HEK293T (cell line): ENCODE measurements at places on chromosomes 2 and 18.
A peak's percentile ranks its signal among the peaks of the same experiment; 100 is the strongest.

DNA sequence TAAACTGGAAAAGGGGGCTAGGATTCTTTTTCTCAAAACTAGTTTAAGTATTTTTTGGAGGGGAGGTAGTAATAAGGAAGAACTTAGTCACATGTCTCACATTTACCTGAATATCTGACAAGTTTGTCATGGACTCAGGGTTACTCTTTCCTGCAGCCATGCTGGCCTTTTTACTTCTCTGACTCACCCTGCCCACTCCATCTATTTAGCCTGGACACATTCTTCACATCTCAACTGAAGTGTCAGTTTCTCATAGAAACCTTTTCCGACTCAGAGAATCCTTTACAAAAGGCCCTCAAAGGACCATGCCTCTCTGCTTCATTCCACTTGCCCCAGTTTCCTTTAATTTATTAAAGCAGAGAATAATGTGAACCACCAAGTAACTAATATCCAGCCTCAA, 42.6 kb downstream of the SCN7A start:
- DNase-seq: no peak

DNA sequence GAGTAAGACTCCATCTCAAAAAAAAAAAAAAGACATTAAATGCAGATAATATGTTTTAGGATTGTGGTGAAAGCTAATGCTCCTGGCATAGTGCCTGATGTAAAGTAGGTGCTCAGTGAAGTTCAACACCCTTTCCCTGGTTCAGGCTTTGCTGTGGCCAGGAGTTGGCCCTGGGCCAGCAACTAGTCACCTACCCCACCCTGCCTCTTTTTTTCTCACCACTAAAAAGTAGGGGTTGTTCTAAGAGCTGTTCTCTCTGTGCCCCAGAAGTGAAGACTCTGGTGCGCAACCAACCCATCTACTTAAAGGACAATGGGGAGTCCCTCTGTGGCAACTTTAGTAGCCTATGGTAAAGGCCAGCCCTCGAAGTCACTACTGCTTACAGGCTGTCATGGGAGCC, 75.9 kb downstream of the DNMT3A start:
- no peak for DNase-seq

GRCh38 chr2:46098621-46099062, 198.6 kb upstream of the EPAS1 start:
- DNase-seq: no peak

DNA sequence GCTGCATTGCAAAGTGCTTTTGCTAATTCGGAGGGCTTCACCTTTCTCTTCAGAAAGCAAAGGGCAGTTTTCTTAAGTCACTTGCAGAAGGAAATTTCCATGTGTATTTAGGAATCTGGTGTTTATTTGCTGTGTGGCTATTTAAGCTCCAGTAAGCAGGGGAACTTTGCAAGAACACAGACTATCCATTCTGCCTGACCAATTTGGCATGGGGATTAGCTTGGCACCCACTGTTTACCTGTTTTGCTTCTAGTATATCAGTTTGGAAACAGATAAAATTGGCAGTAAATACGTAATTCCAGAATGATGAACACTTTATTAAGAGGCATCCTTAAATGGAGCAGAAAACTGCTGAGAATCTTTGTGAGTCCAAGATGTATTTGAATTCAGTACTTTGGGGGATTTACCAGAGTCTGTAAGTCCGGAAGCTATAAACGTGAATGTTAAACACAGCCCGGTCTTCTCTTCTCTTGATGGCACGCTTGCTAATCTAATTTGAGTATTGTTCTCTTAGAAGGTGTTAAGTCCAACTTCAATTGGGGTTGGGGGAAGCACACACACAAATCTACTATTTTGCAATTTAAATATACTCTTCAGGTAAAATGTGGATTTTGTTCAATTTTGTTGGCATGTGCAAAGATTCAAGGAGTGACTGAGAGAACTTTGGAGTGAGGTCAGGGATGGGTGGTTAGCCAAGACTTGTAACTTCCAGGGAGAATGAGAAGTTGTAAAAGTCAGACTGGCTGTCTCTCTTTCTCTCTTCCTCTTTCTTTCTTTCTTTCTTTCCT, 650 bp downstream of the ACKR3 start:
- no peak for DNase-seq

GRCh38 chr2:174617120-174617519, 19.5 kb upstream of the WIPF1 start:
- no peak for DNase-seq

- no peak for DNase-seq
Measured at GRCh38 chr2:22907330-22907729, 477.6 kb upstream of the KLHL29 start.

DNA sequence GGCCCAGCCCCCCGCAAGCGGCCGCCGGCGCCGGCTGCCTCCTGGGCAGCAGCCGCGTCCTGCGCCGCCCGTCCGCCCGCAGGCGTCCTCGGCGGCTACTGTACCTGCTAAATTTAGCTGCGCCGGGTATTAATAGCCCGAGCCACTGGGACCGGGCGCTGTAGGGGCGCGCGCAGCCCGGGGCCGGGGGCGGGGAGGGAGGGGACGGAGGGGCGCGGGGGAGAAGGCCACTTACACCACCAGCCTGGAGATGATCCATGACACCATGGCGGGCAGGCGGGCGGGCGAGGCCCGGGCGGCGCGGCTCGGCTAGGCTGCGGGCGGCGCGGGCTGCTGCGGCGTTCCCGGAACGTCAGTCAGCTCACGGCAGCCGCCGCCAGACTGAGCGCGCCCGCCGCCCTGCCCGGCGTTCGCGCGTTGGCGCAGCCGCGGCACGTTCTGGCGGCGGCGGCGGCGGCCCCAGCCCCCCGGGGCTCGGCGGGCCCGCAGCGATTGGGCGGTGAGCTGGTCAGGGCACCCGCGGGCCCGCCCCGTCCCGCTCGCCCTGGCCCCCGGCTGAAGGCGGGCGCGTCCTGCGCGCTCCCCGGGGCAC, at the start of gene REEP1:
Gene REEP1 (minus strand): TSS at position 383 of the 592 bp plus-strand sequence. CDS start 116 bp downstream, at position 267.
- DNase-seq: peak; percentile 74

- no peak for DNase-seq
Measured at GRCh38 chr2:63486861-63487290, 101.4 kb downstream of the WDPCP start.

GRCh38 chr2:99851089-99851488, 291.3 kb downstream of the AFF3 start:
- no peak for DNase-seq

DNA sequence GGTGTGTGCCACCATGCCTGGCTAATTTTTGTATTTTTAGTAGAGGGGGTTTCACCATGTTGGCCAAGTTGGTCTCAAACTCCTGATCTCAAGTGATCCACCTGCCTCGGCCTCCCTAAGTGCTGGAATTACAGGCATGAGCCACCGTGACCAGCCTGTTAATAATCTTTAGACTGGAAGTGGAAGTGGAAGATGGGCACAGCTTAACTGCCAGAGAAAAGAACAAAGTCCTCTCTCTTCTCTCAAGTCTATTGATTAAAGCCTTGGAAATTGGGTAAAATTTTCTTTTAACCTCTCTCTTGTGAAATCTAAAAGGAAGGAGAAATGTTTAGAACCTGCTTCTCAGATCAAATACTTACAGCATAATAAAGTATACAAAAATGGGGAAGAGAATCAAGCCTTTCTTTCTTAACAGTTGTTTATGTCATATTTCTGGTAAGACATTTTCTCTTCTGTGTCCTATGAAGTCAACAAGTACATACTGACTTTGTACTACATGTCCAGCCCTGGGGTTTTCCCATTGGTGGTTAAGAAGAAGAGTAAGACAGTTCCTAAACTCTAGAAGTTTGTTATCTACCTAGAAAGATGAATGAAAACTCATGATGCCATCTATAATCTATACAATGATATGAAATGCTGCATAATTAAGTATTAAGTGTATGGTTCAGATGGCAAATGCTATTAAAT, 4.6 kb downstream of the TMEM169 start:
- no peak for DNase-seq

GRCh38 chr2:10305715-10306114, 3.0 kb downstream of the HPCAL1 start:
- DNase-seq: peak; percentile 39

- no peak for DNase-seq
Measured at GRCh38 chr2:173280853-173281252, 73.8 kb upstream of the CDCA7 start.

DNA sequence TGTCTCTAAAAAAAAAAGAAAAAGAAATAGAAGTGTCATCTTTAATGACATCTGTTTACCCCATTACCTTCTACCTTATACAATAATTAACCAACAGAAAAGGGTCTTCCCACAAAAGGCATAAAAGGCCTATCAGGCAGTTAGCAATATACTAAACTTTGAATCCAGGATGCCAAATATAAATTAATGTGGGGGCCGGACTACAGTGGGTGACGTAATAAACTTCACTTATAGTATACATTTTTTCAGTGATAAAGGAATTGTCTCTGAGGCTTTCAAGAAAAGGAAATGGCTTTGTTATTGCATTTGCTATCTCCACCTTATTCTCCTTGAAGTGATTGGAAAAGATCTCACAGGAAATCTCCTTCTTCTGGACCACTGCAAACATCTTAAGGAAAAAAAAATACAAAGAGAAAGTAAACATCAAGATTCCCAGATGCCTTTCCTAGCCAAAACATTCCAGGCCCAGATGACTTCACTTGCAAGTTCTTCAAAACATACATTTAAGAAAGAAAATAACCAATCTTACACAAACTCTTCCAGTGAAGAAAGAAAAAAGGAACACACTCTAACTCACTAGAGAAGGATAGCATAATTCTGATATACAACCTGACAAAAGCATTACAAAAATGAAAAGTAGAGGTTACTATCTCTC, 126.2 kb upstream of the CAB39 start:
- no peak for DNase-seq

GRCh38 chr2:10832203-10832936, 19.8 kb upstream of the PDIA6 start:
- peak; percentile 89 for DNase-seq

GRCh38 chr2:39142904-39143605, 22.2 kb upstream of the SOS1 start:
- DNase-seq: no peak

- DNase-seq: no peak
Measured at GRCh38 chr2:183935005-183935404, 663.3 kb upstream of the ZNF804A start.

DNA sequence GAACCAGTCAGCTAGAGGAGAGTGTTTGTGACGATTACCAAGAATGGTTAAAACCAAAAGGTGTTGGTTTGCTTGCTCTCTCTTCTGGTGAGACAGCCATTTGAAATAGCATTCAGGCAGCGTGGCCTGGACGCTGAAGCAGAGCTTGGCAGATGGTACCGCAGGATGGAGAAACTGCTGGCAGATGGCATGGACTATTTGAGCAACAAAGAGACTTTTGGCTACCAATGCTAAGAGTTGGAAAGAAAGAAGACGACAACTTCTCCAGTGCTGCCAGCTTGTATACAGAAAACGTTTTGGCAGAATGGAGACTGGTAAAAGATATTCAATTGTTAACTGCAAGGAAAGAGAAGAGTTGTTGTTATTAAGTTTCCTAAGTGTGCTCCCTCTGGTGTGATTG, 315.0 kb downstream of the PARD3B start:
- DNase-seq: no peak
